ENCODE measurements at places on chromosomes 7 and 10.

DNA sequence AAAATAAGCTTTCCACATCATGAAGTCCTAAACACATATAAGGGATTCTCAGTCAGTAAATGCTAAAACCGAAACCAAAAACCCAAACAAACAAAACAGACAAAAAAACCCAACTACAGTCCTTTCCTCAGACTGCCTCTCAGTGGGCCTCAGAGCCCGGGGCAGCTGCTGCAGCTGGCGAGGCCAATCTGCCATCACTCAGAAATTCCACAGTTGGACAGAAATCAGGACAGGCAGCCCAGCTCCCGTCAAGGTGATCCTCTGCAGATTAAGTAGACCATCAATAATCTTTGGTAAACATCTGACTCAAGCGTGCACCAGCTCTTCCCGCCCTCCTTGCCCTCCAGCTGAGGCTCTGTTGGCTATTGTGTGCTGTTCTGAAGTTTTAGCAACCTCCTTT, 142.2 kb downstream of the ATXN7L1 start:
- DNase-seq, result no peak

- DNase-seq, result no peak
These were observed 616.3 kb upstream of the IGFBP3 start for GRCh38 chr7:46537191-46537905.

- DNase-seq, result no peak
These were observed 42.1 kb upstream of the IKZF1 start for GRCh38 chr7:50262446-50262845.

- DNase-seq, result no peak
These were observed 49.1 kb downstream of the STRA8 start for GRCh38 chr7:135282561-135283254.

GRCh38 chr10:128869101-128869749, 597.8 kb upstream of the MGMT start:
- DNase-seq, result no peak

DNA sequence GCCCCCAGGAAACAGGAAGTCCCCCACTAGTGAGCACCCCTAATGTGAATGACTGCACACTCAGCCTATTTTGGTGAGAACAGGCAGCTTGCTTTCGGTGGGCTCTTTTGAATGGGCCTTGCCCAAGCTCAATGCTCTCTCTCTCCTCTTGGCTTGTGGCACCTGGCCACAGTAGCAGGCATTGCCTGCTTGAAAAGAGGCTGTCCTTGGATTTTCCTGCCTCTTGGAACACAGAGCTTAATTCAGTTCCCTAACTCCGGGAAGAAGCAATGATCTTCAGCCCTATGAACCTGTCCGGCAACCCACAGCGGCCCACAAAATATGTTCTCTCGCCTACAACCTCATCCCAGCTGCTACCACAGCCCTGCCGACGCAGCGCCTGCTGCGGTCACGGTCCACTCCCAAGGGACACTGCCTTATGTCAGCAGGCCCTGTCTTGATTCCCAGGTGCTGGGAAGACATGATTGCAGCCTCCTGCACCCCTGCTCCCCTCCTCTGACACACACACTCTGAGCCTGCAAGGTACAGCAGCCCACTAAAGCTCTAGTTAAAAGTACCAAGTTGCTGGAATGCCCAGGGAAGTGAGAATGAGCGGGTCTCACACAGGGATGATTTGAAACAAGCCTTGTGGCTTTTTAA, 715.5 kb upstream of the GALNT17 start:
- DNase-seq, result no peak

GRCh38 chr7:151449990-151450389, 10.0 kb upstream of the CRYGN start:
- no peak for DNase-seq

- no peak for DNase-seq
These were observed 9.6 kb downstream of the ZKSCAN5 start for GRCh38 chr7:99514050-99514449.

DNA sequence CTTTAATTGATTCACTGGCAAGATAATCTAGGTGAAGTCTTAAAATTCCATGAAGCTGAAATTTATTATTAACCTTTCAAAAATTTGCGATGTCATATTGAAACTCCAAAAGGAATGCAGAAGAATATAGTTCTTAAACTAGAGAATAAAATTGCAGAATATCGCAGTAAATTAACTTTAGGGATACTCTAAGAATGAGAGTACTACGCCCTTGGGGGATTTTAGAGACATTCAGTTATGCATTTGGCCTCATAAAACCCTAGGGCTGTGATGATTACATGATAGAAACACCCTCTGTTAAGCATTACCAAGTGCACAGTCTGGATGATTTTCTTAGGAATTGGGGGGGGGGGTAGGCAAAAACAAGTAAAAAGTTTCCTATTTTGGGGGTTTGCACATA, 3.7 kb downstream of the WNT2 start:
- no peak for DNase-seq
